ENCODE measurements at places on chromosomes 7 and 10.

GRCh38 chr10:13001887-13002212 lies 337 bp upstream of the CCDC3 start:
- DNase-seq, result no peak

GRCh38 chr7:142789441-142789840 lies 18.7 kb downstream of the PRSS2 start:
- no peak for DNase-seq

- DNase-seq, result no peak
Observed at GRCh38 chr7:48011323-48011722, 17.6 kb downstream of the SUN3 start.

GRCh38 chr7:113142385-113143119 lies 24.2 kb upstream of the SMIM30 start:
- no peak for DNase-seq

- no peak for DNase-seq
Observed at GRCh38 chr10:77859200-77859864, 67.2 kb downstream of the DLG5 start.

DNA sequence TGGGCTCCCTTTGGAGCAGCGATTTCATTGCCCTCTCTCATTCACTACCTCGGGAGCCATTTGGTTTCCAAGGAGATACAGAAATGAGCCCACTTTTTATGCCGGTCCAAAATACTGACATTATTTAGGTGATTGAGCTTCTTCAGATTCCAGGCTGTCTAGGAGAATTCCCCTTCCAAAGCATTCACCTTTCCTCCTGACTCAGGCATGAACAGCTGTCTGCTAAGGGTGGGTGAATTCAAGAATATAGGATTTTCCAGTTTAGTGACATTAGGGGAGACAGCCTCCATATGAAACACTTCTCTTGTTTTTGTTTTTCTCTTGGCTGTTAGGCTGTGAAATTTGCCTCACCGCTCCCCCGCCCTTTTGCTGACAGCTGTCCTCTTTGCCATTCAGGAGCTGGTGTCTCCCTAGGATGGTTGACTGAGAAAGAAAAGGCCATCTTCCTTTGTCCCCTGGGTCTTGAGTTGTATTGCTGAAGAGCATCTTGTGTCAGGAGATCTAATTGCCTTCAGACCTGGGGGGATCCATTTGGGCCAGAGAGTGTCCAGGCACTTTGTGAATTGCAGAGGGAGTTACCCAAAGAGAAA lies 56.7 kb downstream of the LRRC4 start:
- no peak for DNase-seq

DNA sequence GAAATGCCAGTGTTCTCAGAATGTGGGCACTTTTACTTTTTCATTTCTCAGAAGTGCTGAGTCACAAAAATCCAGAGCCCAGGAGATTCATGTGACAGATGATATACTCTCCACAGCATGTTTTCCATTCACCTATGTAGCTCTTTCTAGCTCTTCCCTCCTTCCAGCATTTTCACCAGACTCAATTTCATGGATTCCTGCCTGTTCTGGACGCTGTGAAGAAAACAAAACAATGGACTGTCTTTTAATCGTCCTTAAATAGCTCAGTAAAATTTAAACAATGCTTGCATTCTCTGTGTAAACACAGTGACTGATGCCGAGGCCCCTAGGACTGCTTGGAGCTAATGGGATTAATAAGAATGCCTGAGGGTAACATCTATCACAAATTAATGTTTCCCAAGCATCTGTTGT lies 25.5 kb downstream of the ZNF713 start:
- DNase-seq, result no peak
